Stimulated activated CD4-positive, alpha-beta T cell treated with anti-CD3 and anti-CD28 coated beads, Interleukin-1b, Interleukin-23, amount 100 ng/mL, for 1 hour (primary cell): ENCODE measurements at places on chromosomes 5 and 9.

DNA sequence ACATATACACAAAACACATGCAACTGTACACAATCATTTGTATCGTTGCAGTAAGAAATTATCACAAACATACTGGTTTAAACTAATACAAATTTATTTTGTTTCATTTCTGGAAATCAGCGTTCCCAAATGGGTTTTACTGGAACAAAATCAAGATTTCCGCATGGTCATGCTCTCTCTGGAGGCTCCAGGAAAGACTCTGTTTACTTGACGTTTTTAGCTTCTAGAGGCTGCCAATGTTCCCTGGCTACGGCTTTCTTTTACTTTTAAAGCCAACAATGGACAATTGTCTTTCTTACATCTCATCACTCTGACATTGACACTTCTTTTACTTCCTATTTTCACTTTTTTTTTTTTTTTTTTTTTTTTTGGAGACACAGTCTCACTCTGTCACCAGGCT lies 793.1 kb downstream of the CDH9 start:
- DNase-seq = no peak

- no peak for DNase-seq
Measured at GRCh38 chr9:131027872-131028179, 18.9 kb downstream of the LAMC3 start.

GRCh38 chr5:52861368-52861767 lies 73.7 kb downstream of the ITGA1 start:
- no peak for DNase-seq

GRCh38 chr5:10524376-10525123 lies 39.3 kb upstream of the ANKRD33B start:
- DNase-seq = no peak

DNA sequence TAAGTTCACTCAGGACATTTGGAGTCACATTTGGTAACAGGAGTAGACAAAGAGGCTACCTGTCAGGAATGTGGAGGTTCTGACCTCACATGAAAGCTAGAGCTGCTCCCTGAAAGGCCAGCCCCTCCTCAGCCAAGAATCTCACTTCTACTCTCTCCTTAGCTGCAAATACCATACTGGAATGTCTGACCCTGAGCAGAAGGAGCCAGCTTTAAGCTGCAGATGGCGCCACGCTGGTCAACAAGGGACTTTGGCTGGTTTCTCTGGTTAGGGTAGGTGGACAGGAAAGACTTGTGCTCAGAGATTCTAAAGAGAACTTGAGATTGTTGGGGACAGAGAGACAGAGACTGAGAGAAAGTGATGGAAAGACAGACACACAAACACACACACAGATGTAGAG lies 21.9 kb downstream of the ASTN2 start:
- no peak for DNase-seq

DNA sequence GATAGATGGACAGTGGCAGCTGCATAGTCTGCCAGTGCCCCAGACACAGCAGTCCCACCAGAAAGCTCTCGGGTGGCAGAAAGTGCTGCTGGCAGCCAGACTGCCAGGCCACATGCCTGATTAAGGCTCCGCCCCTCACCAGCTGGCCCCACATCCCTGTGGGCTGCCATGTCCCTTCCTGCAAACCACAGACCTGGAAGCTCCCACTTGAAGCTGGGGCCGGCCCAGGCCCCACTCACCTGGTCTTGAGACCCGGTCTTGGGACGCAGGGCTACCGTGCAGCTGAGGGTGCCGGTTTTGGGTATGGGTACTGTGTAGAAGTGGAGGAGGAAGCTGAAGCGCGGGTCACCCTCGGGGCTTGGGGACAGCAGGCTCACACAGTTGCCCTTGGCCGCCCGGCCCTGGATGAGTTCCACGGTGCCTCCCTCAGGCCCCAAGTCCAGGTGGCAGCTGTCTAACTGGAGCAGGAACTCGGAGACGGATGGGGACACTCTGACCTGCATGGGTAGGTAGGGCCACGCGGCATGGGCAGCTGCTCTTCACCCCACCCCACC lies 15.3 kb downstream of the FPGS start:
- no peak for DNase-seq

- DNase-seq = no peak
Measured at GRCh38 chr5:14156650-14157492, 13.7 kb downstream of the TRIO start.
